ENCODE measurements at places on chromosomes 5 and 9.

- no peak for DNase-seq
Measured at GRCh38 chr5:152061095-152061494, 136.4 kb upstream of the GLRA1 start.

DNA sequence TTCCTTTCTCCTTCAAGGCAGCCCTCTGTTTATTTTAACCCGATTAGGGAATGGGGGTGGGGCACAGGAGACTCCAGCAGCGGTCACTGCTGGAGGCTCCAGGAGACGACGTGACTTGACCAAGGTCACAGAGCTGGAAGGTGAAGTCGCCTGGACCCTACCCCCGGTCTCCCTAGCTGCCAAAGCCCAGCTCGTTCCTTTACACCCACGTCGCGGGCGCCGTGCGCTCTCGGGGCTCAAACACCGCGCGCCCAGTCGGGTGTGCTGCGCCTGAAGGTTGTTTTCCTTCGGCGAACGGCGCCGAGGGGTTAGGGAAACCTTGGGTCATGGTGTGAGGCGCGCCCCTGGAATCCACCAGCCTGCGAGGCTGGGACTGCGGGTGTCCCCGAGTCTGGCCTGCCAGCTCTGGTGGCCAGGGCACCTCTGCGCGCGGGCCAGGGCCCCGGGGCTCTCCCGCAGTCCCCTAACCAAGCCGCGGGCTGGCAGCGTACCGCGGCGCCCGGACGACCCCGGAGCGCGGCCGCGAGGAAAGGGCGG, 747 bp upstream of the UNC5A start:
- DNase-seq = no peak

- DNase-seq = no peak
Measured at GRCh38 chr5:158023266-158023665, 164.3 kb upstream of the CLINT1 start.

- DNase-seq = no peak
Measured at GRCh38 chr9:130010151-130010988, 32.6 kb downstream of the FNBP1 start.

DNA sequence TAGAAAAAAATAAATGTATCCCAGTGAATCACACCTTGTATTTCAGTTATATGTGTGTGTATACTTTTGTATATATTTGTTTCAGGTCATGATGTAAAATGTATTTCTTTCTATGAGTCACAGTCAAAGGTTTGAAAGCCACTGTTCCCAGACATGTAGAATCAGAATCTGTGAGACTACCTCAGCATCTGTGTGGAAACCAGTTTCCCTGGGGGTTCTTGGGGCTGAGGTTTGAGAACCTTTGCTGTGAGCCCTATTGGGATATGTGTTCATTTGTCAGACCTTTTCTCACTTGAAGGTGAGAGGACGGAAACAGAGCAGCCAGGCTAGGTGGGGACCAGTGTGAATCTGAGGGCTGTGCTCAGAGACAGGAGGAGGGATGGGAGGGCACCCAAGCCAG, 78.7 kb upstream of the SAP30L start:
- no peak for DNase-seq

GRCh38 chr9:11135851-11136250, 523.0 kb upstream of the PTPRD start:
- no peak for DNase-seq

- no peak for DNase-seq
Measured at GRCh38 chr5:137566780-137567179, 67.7 kb upstream of the SPOCK1 start.

DNA sequence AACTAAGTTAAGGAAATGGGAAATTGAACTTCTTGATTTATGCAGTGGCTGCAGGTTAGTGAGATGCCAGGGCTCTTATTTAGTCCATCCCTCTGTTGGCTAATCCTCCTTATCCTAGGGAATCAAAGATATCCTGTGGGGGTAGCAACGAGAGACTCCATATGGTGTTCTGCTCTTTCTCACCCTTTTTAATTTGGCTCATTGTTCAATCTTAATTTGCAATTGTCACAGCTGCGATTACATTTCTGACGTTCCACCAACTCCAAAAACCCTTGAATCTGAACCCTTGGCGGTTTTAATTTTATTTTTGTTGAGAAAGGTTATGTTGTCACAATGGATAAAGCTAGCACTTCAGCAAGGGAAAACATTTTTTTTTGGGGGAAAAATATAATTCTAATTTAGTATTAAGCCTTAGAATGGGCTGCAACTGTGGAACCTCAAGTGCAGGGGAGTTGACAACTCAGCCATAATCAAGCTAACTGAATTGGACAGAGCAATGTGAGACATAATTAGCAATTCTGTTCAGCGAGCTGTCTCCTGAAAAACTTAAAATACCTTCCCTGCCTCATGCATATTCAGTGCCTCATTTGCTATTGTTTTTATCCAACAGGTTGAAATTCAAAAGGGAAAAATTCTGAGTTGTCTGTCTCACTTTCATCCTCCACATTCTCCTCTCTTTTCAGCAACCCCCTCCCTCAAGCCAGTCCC, 91.3 kb downstream of the MAT2B start:
- no peak for DNase-seq

DNA sequence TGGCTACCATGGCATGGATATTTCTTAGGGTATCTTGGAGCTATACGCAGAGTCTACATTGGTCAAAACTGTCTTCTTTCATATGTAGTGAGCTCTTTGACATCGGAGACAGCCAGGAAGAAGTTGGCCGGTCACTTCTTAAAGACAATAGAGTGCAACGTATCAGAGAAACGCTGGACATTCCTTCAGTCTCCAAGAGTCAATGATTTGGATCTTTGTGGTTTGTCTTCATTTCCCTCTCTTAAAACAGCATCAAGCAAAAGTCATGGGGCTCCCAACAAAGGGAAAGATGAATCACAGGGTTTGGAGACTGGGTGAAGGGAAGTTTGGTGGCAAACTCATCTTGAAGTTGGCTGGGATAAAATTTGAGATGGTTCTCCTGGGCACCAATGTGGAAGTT, 320.1 kb downstream of the AGTPBP1 start:
- DNase-seq = no peak

DNA sequence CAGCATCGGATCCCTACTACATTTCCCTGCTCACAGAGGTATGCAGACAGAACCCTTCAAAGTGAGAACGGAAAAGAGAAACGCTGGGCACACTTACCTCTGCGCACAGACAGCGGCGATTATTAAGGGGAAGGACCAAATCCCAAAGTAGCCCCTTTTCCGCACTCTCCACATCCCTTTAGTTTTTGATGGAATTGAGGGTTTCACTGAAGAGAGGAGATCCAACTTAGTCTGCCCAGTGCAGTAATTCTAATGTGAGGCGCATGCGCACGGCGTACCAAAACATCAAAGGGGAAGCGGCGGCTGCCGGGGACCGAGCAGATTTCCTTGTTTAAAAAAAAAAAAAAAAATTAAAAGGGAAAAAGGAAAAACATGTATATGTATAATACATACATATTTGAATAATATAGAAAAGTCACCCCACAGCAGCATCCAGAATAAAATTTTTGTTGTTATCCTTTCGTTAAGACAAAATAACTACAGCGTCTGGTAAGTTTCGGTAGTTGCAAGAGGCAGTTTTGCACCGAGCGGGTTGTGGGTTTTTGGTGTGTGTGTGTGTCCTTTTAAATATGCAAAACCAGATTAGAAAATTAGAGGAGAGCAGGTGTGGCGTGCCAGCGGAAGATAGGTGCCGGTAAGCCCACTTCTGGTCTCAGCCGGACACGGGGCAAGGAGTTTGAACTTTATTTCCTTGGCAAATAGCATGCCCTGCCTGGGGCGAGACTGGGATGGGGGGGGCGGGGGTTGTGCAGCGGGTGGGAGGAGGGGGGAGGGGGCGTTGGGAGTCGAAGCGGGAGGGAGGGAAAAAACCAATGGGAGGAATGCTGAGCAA, at the start of gene GABRB2:
Gene GABRB2, minus strand, starts transcription at position 256 of the 832 bp plus-strand sequence. Its CDS starts 82 bp downstream, at position 174.
- DNase-seq = no peak

DNA sequence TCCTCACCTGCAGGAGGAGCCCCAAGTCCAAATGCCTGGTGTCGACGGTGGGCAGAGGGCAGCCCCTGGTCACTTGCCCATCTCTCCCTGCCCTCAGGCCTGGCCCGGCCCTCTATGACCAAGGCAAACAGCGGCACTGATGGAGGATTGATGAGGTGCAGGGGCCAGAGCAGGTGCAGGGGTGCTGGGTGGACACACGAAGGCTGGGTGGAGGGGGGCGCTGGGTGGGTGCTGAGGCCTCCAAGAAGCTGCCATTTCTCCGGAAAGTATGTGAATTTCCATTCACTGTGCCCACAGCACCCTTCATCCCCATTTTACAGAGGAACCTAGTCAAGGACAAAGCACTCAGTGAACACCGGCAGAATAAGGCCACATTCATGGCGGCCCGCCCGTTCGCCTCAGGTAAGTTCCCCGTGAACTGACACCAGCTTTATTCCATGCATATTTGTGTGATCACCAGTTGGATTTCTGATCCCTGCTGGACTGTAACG, 143.8 kb upstream of the PPP1R26 start:
- DNase-seq = no peak

DNA sequence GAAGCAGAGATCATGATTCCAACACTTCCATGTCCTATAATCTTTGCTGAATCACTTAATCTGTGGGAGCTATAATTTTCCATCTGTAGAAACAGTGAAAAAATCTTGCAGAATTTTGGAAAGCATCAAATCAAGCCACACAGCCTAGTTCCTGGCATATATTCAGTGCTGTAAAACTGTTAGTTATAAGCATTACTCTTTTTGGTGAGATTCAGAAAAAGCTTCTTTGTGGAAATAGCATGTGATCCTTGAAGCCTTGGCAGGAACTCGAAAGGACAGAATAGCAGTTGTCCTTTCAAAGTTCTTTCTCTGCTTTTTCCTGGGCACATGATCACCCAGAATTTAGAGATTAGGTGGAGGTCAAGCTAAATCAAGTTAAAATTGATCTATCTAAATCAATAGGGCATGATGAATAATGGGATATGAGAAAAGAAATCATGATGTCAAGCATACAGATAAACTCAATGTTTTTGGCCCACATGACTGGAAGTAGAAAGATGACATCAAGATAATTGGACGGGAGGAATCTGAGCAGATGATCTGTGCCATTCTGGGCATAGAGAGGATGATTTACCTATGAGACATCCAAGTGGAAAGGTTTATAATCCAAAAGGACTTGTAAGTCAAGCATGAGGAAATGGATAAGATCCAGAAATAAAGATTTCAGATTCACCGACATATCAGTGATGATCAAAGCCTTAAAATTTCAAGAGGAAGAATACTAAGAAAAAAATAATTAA, 73.1 kb downstream of the TMEM232 start:
- no peak for DNase-seq

- no peak for DNase-seq
Measured at GRCh38 chr5:149005077-149005892, 57.6 kb downstream of the SH3TC2 start.

- DNase-seq = no peak
Measured at GRCh38 chr5:16924206-16924605, 11.9 kb downstream of the MYO10 start.

GRCh38 chr5:142151436-142152383, 43.1 kb downstream of the NDFIP1 start:
- peak; percentile 30 for DNase-seq

DNA sequence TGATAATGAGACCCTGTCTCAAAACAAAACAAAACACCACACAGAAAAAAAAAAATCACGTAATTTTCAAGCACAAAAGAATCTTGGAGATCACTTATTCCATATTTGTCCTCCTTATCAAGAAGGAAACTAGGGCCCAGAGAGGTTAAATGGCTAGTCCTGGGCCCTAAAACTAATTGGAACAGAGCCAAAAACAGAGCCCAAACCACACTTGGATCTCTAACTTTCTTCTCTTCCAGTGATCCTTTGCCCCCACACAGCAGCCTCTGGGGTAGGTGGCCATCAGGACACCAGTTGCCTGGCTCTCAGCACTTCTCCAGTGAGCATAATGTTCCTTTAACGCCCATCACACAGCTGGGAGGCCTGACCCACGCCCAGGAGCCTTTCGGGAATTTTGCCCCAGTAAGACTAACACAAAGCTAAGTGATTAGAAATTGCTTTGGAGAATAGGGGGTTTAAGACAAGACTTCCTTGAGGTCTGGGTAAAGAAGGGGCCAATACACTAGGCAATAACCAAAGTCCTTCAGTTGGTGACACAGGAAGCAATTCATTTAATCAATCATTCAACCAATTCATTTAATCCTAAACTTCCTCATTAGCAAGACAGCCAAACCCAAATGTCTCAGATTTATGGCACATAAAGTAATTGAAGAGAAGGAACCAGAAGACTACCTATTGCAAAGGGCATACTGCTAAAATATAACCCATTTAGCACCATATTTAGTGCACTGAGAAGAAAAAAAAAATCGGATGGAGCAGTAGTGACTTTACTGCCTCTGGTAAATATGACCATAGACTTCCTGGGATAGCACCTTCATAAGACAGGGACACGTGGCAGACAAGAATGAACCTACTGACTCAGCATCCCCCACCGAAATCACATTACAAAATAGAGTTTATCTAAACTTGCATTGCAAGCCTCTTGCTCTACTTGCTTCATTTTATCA, 77.8 kb downstream of the ZNF608 start:
- DNase-seq = no peak

- DNase-seq = no peak
Measured at GRCh38 chr5:26388976-26389375, 649.4 kb downstream of the CDH9 start.

- no peak for DNase-seq
Measured at GRCh38 chr5:107331882-107332281, 338.9 kb downstream of the EFNA5 start.

- DNase-seq = no peak
Measured at GRCh38 chr9:31601666-31602065, 782.8 kb upstream of the ACO1 start.

DNA sequence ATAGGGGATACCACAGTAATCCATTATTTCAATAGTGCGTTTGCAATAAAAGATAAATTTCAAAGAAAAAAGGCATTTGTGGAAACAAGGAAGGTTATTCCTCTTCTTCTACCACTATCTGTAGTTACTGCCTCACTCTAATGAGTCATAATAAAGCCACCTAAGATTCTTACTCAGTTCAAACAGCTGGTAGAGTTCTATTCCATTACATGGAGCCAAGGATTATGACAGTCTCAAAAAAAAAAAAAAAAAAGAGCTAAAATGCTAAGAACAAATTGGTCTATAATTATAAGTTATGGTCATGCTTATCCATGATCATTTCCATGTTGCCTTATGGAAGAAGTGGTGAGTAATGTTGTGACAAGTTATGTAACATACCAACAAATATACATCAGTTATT, 46.3 kb downstream of the DENND1A start:
- no peak for DNase-seq

DNA sequence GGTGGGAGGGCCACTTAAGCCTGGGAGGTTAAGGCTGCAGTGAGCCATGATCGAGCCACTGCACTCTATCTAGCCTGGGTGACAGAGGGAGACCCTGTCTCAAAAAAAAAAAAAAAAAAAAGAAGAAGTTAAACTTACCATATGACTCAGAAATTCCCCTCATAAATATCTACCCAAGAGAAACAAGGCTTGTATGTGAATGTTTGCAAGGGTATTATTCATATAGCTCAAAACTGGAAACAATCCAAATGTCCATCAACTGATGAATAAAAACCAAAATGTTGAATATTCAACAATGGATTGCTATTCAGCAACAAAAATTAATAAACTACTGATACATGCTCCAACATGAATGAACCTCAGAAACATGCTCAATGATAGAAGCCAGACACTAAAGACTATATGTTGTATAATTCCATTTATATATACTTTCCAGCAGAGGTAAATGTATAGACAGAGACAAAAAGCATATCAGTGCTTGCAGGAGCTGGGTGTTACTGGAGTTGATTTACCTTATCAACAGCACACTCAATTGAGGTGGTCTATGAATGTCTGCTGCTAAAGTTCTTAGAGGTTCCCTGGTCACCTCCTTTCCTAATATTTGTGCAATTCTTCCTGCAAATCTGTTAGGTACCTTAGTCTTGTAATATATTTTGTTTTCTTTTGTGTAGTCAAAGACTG, 5.3 kb upstream of the SREK1 start:
- no peak for DNase-seq

- no peak for DNase-seq
Measured at GRCh38 chr9:36029202-36029601, 7.5 kb upstream of the RECK start.
